ENCODE measurements at places on chromosomes 3 and 15. TPM values are rescaled to one million over a fixed set of nuclear protein-coding genes. Genes with fewer than 3 reads are reported as not detected.
A peak's percentile ranks its signal among the peaks of the same experiment; 100 is the strongest.

DNA sequence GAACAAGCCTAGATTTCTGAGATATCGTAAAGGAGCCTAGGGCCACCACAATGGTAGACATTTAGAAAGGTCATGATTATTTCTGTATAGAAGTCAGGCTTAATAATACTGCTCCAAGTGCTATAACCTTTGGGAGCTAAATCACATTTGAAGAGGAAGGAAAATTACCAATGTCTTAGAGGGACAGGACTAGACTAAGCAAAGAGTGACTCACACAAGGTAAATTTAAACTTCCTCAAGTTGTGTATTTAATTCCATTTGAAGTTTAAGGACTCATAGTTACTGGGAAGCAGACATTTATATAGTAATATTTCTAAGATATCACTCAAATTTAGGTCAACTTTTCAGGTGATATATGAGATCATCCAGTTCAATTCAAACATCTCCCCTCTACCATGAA, 227.6 kb upstream of the MME start:
- DNase-seq, result no peak

- DNase-seq, result no peak
Measured at GRCh38 chr3:29240248-29240647, 40.6 kb upstream of the RBMS3 start.

DNA sequence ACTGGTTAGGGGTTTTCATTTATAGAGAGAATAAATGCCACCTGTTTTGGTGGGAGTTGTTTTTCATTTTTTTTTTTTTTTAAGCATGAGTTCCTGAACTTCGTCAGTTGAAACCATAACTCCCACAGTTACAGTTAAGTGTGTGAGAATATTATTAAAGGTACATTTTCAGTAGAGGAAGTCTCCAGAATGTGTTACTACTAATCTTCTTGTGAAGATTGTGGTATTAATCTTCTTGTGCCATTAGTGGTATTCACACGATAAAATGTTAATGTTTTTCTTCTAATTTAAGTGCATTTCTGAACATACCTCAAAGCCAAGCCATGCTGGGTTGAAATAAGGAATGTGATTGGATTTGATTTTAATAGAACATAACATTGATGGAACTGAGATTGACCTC, 437.9 kb upstream of the GOLIM4 start:
- DNase-seq, result no peak

GRCh38 chr15:68100194-68100593, 46.1 kb downstream of the PIAS1 start:
- no peak for DNase-seq

DNA sequence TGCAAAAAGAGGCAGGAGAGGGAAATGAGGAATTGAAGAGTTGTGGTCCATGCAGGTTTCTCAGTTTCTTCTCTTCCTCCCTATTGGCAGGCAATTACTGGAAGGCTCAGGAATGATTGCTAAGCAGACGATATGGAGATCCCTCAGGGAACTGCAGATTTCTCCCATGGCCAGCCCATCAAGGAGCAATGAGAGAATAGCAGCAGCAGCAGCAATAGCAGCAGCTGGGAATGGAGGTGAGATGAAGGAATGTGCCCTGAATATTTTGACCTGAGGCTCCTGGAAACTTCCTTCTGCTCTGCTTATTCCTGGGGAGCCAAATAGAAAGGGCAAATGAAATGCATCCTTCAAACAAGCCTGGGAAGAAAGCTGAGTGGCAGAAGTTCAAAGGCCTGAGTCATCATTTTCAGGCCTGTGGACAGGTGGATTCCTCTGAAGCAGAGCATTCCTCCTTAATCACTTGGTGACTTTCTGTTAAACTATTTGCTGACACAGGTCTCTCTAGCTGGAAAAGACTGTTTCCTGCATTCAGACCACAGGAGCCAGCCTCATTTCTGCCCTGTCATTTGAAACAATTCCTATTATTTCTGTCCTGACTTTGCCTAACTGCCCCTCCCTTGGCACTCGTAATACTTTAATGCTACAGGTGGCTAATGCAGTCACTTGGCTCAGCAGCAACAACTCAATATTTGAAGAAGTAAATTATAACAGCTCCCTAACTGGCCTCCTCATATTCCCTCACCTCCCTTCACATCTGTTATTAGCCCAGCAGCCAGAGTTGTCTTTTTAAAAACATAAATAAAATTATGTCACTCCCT, 146.9 kb upstream of the GADL1 start:
- no peak for DNase-seq

GRCh38 chr15:75348034-75348561, 1.3 kb downstream of the NEIL1 start:
- no peak for DNase-seq

KCNMB3 gene
- total RNA-seq, result 0.34 TPM

DNA sequence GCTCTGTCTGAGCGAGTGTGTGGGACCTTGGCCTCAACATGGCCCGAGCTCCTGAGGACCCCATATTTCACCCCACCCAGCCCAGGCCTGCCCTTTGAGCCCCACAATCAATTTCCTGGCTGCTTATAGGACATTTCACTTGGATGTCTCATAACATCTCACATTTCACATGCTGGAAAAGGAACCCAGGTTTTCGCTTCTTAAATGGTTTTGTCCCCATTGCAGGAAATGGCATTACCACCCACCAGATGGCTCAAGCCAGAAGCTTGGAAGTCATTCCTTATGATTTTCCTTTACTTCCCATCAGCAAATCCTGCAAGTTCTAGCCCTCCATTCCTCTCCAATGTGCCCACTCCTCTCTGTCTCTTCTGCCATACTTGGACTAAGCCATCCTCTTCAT, 14.9 kb downstream of the ITGA11 start:
- DNase-seq, result no peak

DNA sequence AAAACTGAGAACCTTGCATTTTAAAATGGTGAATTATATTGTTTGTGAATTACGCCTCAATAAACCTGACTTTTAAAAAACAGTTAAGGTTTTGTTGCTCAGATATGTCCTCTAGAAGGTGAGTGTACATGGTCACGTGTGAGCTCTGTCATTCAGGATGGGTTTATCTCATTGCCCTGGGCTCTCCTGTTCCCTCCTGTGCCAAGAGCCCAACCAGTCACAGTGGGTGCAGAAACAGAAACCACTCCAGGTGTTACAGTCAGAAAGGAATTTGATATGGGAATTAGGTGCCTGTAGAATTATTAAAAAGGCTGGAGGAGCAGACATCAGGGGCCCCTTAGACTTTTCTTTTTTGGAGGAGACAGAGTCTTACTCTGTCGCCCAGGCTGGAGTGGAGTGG, 196.4 kb downstream of the STT3B start:
- no peak for DNase-seq

GRCh38 chr15:47917881-47918280, 200.6 kb downstream of the SEMA6D start:
- no peak for DNase-seq

GRCh38 chr3:177396733-177397132, 199.5 kb upstream of the TBL1XR1 start:
- no peak for DNase-seq

NAALADL2 gene
- total RNA-seq, result not detected

DNA sequence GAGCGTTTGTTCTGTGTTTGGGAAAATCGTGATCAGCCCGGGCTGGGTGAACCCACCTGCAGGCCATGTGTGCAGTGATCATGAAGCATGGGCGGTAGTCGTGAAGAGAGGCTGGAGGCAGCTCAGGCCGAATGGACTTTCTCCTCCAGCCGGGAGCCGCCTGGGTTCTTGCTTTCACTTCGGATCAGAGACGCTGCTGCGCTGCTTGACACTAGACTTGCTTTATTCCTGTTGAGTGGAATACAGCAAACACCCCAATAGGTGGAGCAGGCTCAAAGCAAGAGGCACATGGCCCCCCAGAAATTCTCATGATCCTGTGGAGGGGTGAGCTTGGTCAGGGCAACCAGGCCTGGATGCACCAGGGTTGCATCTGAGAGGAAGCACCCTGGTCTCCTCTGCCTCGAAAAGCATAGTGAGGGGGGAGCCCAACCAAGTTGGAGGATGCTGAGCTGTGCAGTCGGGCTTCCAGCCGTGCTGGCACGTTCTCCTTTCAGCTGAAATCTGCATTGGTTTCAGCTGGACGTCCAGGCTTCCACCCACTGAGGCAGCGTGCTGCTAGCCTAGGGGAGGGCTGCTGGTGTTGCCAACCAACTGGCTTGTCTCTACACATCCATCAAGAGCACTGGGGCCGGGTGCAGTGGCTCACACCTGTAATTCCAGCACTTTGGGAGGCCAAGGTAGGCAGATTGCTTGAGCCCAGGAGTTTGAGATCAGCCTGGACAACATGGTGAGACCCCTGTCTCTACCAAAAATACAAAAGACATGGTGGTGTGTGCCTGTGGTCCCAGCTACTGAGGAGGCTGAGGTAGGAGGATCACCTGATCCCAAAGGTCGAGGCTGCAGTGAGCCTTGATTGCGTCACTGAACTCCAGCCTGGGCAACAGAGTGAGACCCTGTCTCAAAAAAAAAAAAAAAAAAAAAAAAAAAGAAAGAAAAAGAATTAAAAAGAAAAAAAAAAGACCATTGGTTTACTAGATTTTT, 2.8 kb upstream of the NRROS start:
- DNase-seq, result no peak

- no peak for DNase-seq
Measured at GRCh38 chr3:138863776-138864113, 29.0 kb upstream of the PIK3CB start.

DNA sequence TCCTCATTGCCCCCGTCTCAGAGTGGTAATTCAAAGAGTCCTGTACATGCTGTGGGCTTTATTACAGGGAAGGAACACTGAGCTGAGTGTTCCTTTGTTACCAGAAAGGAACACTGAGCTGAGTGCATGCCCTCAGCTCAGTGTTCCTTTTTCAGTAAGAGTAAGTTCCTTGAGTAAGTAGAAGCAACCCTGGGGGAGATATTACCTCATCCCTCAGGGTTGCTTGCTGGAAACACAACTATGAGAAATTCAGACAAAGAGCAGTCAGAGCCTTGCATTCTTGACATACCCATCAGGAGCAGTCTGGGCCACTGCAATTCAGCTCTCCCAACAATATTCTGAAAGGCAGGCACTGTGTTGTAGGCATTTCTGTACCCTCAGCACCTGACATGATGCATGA, 17.0 kb downstream of the CHRM5 start:
- DNase-seq, result no peak

- DNase-seq, result no peak
Measured at GRCh38 chr3:53970661-53971060, 79.0 kb upstream of the SELENOK start.

GRCh38 chr3:122635789-122636188, 44.9 kb upstream of the PARP14 start:
- DNase-seq, result no peak

SNTN gene
- not detected for total RNA-seq

GNAT1 gene
- total RNA-seq, result 0.11 TPM

GRCh38 chr15:52651868-52652267, 27.3 kb downstream of the ATOSA start:
- DNase-seq, result peak; percentile 54

- no peak for DNase-seq
Measured at GRCh38 chr3:129132097-129132866, 10.7 kb upstream of the RAB43 start.

KBTBD8 gene
- 10.9 TPM for total RNA-seq

ACTC1 gene
- not detected for total RNA-seq

GRCh38 chr15:42621996-42622925, 46.9 kb downstream of the STARD9 start:
- DNase-seq, result no peak

RAD54L2 gene
- total RNA-seq, result 24.6 TPM

AKAP13 gene
- total RNA-seq, result 79.1 TPM

DNA sequence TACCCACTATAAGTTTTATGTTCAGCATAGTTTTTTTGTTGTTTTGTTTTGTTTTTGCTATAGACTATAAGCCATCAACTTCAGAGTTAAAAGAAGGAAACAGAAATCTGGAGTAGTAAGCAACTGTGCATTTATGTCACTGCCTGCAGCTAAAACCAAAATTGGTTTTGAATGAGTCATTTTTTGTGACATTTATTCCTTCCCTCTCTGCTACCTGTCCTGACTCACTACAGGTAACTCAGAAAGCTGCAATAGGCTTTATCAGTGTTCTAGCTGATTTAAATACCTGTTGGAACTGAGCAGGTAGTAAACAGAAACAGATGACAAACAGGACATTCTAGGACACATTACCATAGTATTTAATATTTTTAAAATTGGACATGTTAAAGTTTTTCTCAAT, 393.3 kb upstream of the WNT5A start:
- no peak for DNase-seq

DNA sequence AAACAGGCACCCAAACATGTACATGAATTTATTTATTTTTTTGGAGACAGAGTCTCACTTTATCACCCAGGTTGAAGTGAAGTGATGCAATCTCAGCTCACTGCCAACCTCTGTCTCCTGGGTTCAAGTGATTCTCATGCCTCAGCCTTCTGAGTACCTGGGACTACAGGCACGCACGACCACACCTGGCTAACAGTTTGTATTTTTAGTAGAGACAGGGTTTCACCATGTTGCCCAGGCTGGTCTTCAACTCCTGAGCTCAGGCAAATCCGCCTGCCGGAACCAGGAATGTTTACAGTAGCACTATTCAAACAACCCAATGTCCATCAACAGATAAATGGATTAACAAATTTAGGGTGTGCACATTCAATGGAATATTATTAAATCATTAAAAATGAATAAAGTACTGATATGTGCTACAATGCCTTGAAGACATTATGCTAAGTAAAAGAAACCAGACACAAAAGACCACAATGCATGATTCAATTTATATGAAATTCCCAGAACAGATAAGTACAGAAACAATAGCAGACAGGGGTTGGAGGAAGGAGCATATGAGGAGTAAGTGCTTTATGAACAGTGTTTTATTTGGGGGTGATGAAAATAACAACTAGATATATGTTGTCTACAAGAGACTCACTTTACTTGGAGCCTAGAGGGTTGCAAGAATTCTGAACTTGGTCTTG, 1.3 kb downstream of the LEO1 start:
- DNase-seq, result no peak

Data from activated CD8-positive, alpha-beta T cell treated with anti-CD3 and anti-CD28 coated beads for 36 hours (primary cell).